DMS53 (cell line): ENCODE measurements at places on chromosomes 5 and 9.

DNA sequence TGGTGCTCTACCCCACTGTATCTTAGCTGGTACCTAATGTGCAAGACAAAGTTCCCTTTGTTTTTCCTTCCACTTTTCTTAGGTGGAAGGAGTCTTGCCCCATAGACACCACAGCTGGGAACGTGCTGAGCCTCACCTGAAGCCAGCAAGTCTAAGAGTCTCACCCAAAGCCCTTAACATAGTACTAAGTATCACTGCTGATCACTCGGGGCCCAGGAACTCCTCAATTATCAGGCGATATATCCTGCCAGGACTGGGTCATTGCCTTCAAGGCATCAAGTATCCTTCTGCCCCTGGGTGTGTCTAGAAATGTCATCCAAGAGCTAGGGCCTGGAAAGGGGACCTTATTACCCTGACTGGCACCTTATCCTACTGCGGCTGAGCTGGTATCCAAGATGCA is 123.9 kb downstream of the PTPRD start:
- no peak for DNase-seq

DNA sequence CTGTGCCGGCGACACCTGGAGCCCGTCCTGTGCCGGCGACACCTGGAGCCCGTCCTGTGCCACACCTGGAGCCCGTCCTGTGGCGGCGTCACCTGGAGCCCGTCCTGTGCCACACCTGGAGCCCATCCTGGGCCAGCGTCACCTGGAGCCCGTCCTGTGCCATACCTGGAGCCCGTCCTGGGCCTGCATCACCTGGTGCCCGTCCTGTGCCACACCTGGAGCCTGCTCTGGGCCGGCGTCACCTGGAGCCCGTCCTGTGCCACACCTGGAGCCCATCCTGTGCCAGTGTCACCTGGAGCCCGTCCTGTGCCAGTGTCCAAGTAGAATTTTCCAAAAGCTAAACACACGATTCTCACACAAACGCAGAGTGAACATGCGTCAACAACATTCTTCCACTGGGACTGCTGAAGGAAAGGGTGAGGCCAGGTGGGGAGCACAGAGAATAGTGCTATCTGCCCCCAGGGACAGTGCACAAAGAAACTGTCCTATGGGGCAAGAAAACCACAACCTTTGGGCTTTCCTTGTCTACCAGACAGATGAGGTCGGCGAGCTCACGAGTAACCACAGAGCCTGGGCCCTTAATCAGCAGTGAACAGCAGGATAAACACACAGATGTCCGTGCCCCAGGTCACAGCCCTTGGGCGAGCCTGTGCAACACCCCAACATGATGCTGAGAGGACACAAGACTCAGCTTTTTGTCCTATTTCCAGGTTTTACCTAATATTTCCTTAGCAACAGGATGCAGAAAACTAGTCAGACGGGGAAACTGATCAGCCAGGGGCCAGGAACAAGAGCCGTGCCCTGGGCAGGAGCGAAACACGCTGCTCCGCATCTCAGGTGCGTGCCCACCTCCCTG is 7.9 kb downstream of the QSOX2 start:
- DNase-seq = no peak

- DNase-seq = peak; percentile 23
These were observed 50.0 kb upstream of the ORM1 start for GRCh38 chr9:114272739-114273431.

DNA sequence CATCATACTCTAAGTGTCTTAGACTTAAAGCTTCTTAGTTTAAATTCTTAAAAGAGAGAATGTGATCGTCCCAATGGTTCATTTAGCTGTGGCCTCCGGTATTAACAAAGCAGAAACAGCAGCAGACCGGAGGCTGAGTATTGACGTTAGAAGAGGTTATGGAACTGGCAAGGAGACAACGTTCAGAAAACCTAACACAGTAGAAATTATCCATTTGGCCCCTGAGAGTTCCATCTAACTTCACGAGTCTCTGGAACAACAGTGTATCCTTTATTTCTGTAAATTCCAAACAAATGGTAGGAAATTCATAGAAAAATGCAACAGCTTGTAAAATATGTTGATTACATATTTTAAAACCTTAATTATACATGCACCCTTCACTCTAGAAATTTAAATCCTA is 107.3 kb upstream of the PTGER4 start:
- no peak for DNase-seq

DNA sequence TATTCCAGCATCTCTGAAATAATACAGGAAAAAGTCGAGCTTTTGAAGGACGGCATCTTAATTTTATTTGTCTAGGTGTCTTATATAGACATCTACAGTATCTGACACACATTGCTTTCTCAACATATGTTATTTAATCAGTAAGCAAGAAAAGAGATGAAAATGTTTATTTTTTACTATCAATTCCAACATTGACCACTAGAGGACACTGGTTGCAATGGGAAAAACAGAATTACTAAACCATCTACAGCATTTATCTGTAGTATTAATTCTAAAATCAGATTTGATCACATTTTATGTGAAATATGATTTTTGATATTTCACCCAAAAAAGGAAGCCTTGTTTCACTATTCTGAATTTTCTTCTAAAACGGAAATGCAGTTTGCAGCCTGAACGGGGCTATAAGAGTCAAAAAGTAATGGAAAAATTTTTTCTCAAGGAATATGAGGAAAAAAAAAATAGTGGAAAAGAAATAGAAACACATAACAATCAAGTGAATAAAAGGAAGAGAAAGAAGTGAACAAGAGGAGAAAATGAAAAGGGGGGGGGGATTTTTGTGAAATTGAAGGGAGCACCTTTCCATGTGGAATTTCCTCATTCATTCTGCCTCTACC is 98.6 kb downstream of the OSTF1 start:
- peak; percentile 39 for DNase-seq

GRCh38 chr5:52771343-52772039 is 16.2 kb upstream of the ITGA1 start:
- DNase-seq = no peak

- peak; percentile 23 for DNase-seq
These were observed 42.1 kb downstream of the EFCAB9 start for GRCh38 chr5:172235827-172236736.

- peak; percentile 54 for DNase-seq
These were observed 483 bp downstream of the C9orf85 start for GRCh38 chr9:71911908-71912335.

- DNase-seq = no peak
These were observed 5.8 kb upstream of the ISL1 start for GRCh38 chr5:51377151-51378060.

DNA sequence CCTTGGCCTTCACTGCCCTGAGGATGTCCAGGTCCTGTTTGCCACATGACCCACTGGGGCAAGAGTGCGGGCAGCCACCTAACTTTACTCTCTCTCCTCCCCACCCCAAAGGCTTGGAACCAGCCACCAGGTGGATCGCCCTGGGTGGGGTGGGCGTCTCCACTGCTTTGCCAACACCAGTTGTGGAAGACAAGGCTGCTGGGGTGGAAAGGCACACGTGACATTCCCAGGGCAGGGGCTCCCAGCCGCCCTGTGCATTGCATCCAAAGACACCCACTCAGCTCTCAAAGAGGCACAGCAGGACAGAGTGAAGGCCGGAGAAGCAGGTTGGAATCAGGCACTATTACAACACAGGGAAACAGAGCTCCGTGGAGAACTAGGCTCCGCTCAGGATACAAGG is 162.2 kb downstream of the OLFM1 start:
- no peak for DNase-seq

- no peak for DNase-seq
These were observed 14.8 kb downstream of the C5orf47 start for GRCh38 chr5:174003795-174004194.

DNA sequence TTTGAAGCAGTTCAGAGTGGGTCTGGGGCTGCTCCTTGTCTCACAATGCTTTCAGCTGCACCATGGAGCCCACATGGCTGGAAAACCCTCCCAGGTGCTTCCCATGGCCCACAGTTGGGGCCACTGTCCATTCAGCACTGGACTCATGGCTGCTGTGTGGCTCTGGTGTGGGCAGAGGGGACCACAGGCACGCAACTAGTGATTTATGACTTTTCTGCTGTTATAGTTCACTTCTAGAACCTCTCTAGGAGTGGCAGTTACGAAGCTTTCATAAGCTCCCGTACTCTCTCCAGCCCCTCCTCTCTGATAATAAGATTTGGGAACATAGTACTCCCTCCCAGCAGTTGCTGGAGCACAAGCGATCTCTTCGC is 29.0 kb downstream of the GLRA1 start:
- DNase-seq = no peak

GRCh38 chr5:160197341-160198144 is 31.8 kb upstream of the FABP6 start:
- no peak for DNase-seq

DNA sequence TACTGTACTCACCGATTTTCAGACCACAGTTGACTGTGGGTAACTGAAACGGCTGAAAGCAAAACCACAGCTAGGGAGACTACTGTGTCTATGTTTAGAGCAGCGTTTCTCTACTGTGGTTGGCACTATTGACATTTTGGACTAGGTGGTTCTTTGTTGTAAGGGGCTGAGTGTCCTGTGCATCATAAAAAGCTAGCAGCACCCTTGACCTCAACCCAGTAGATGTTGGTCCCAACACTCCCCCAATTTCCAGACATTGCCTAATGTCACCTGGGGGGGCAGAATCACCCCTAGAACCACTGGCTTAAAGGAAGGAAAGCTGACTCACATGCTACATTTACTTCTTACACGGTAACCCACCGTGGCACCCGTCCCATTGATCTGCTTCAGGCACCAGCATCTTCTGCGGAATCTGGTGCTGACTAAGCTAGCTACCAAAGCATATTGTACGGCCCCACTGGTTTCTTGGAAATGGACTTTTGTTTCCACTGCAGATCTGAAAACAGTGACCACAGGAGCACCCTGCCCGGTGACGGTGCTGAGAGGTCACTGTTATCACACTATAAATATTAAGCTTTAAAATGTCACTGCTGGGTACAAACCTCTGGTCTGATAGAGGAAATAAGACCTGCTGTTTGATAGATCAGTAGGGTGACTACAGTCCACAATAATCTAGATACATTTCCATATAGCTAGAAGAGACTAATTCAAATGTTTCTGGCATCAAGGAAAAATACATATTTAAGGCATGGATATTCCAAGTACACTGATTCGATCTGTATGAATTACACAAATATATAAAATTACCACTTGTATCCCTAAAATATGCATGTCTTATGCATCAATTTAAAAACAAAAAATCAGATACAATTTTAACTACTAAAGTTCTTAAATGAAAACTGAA is 151.4 kb downstream of the HSD17B3 start:
- no peak for DNase-seq

GRCh38 chr5:68502531-68502930 is 287.0 kb downstream of the PIK3R1 start:
- no peak for DNase-seq

GRCh38 chr9:125412166-125412565 is 150.5 kb downstream of the GAPVD1 start:
- DNase-seq = no peak

DNA sequence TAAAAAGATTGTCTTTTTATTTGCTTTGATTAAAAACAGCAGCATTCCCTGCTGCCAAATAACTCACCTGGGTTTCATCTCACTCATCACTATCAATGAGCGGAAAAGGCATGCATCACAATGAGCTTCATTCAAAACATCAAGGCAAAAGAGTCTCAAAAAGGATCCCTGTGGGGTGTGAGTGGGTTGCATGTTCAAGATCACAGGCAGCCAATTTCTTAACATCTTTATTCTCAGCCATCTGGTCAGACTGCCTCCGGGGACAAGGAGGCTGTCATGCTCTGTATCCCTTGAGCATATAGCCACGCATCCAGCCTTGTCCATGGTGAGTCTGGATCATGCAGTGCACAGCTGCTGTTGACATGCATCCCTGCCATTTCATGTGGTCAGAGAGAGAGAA is 117.1 kb downstream of the ICE1 start:
- DNase-seq = no peak

DNA sequence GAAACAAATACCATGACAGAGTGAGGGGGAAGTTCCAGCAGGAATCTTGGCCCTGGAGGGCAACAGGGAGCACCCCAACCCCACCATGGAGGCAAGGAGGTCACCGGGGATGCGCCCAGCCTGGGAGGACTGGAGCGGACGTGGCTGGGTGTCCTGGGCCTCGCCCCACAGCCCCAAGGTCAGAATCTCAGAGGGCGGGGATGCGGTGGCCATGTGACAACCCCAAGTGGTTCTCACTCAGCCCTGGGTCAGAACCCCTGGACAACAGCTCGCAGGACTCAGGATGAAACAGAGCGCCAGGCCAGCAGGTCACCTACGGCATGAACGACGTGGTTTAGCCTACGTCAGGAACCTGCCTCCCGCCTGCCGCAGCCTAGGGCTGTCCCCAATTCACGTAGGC is 64.0 kb upstream of the ZNF354A start:
- no peak for DNase-seq

DNA sequence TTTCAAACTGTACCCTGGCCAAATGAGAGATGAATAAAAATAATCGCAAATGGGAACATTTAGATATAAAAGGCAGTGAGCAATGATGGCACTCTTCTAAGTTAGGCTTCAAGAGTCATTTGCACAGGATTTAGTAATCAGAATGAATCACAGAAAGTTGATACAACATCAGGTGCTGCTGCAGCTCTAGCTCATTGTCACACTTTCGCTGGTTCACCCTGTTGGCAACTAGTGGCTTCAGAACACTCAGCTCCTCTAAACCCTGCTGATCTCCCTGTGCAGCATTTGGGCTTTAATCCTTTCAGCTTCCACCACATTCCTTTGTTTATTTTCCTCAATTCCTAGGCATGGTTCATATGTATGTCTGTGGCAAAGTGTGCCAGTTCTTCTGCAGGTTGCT is 2071.2 kb upstream of the CDH6 start:
- DNase-seq = peak; percentile 3
